ENCODE measurements at places on chromosomes 6 and 20.

GRCh38 chr20:45427236-45428149 is 11.6 kb downstream of the PIGT start:
- DNase-seq, result no peak

DNA sequence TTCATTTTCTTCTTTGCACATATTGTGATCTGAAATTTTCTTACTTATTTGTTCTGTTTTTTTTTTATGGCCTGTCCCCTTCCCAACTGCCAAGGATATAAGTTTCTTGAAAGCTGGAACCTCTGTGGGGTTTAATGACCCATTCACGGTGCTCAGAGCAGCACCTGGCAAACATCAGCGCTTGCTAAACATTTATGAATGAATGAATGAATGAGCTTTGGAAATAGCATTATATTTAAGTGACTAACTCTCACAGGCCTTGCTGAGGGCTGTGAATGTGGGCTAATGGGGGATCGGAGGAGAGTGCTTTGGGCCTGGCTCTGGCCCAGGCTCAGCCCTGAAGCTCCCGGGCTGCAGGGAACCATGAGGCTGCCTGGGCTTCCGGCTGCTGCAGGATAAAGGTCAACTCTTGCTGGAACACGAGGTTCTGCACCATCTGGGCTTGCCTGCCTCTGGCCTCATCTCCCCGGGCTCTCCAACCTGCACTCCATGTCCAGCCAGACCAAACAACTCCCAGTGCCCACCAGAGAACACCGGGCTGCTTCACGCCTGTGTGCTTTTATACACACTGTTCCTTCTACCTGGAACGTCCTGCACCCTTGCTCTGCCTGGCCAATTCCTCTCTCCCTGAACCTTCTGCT is 14.6 kb upstream of the ARMC12 start:
- no peak for DNase-seq

- no peak for DNase-seq
Measured at GRCh38 chr6:37244430-37245310, 12.9 kb upstream of the TBC1D22B start.

- no peak for DNase-seq
Measured at GRCh38 chr20:44615169-44615791, 32.9 kb downstream of the PKIG start.

DNA sequence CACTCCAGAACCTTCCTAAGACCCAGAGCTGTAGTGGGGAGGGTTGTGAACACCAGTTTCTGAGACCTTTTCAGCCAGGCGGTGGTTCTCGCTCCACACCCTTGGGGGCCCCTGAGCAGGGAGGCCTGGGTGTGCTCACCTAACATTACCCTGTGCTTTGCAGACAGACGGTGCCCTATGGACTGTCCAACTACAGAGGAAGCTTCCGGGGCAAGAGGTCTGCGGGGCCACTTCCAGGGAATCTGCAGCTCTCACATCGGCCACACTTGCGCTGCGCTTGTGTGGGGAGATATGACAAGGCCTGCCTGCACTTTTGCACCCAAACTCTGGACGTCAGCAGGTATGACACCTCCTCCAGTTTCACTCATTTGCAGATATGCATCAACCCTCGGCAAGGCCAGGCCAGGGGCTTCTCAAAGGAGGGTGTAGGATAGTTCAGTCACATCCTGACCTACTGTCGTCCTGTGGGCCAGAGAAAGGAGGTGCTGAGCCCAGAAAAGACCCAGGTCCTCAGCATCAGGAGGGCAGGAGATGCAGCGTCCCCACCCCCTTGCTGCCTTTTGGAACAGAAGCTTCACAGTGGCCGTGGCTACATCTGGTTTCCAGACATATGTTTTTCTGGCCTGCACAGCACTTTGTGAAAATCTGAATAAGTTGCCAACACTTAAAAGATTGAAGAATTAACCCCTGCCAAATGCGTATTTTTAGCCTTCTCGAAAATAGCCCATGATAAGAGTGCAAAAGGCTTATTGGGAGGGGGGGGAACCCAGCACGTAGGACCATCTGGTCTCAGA is 20.6 kb downstream of the EDN3 start:
- no peak for DNase-seq

DNA sequence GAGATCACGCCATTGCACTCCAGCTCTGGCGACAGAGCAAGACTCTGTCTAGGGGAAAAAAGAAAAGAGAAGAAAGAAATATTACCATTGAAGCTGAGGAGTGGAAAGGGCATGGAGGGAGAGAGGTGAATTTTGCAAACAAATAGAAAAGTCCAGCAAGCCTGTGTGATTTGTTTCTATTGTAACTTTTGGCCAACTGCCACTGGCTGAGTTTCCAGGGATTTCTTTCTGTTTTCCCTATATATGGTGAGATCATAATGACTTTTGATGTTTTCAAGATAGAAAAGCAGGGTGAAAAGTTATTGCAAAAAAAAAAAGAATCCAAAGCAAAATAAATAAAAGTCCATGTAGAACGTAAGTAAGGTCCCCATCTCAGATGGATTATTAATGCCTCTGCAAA is 184.2 kb upstream of the RALGAPA2 start:
- no peak for DNase-seq

DNA sequence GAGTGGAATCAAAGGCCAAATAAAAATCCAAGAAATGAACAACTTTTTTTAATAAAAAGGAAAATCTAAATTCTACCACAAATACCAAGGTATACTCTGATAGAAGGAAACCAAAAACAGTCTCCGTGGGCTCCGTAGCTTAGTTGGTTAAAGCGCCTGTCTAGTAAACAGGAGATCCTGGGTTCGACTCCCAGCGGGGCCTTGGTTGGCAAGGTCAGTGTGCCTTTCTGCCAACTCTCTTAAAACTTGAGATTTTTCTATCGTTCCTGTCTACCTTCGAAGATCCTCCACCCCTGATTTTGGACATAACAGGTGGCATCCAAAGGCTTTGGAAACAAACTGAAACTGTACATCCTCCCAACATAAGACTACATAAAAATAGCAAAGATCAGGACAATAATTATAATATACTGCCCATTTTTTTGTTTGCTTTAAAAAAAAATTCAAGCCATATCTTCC is 197.9 kb downstream of the TRIM27 start:
- no peak for DNase-seq

DNA sequence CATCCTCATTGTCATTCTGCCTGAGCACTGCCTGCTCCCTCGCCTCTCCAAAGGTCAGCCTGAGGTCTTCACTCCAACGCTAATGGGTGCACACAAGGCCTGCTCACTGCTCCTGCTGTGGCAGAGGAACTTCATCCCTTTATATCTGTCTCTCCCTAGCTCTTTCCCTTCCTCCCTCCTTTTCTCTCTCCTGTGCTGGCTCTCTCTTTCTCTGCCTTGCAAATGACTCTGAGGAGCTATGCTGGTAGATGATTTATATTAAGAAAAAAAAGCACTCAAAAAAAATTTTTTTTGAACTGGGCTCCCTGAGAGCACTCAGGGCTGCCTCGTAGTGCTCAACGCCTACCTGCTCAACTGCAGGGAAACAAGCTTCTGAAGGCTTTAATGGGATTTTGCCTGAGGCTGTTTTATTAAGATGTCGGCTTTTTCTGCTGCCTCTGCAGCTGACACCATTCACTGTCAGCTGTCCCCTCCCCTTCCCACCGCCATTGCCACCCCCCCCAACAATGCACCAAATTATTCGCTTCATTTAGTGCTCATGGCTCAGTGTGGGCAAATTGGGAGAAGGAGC is 137.7 kb upstream of the DEFB112 start:
- no peak for DNase-seq

DNA sequence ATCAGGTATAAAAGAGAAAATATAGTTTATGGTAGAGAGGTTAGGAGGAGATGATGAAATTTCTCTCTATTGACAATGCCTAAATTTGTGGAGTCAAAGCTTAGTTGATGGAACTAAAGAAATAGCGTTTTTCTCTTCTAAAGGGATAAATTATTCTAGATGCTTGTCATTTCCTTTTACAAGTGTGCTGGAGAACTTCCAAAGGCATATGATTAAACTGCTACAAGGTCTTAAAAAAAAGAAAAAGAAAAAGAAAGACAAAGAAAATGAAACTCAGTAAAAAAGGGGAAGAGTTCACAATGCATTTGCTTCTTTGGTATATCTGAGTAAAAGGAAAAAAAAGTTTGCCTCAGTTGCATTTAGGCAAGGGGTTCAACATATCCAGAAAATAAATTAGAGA is 499.8 kb upstream of the PTCHD4 start:
- DNase-seq, result no peak

DNA sequence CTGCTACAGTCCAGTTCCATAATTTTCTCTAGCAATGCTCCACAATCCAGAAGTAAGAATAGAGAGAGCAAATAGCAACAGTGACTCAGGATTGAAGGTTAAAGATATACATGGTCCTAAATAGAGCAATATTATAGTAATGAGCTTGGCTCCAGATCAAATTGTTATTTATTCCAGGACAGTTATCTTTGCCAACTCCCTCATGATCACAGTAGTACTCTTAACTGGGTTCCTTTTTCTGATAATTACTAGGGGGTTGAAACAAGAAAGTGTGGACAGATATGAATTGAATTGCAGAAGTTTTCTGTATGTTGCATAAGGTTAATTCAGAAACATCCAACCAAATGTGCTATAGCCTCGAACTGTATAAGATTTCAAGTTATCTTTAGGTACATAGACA is 11.9 kb downstream of the FAM184A start:
- no peak for DNase-seq

DNA sequence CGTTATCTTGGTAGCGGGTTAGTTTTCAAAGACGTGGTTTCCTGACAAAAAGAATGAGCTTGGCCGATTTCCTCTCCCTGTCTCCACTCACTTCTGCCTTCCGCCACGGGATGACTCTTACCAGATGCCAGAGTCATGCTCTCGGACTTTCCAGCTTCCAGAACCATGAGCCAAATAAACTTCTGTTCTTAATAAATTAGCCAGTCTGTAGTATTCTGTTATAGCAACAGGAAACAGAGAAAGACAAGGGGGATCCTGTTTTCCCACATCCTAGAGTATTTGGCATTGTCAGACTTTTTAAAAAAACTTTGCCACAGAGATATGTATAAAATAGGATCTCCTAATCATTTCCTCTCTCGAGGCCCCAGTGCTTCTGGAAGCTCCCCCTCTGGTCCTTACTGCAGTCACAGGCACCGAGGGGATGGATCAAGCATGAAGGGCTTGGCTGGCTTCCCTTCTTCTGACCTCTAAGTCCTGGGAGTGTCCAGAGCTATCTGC is 84.9 kb upstream of the NAA20 start:
- no peak for DNase-seq

DNA sequence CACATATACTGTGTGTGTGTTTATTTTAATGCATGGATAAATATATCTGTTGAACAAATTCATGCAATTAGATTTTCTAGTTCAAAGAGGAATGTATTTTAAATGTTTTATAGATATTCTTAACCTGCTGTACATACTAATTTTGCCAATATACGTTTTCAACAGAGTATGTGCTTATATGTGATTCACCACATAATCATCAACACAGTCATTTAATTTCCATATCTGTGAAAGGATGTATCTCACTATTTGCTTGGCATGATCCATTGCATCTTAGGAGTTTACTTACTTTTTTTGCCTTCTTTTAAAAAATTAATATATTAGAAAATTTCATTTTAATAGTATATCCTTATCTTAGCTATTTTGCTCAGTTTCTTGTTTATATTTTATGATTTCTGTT is 902.3 kb upstream of the CITED2 start:
- no peak for DNase-seq

GRCh38 chr20:41938353-41938752 is 320.2 kb upstream of the CHD6 start:
- no peak for DNase-seq

- DNase-seq, result no peak
Measured at GRCh38 chr6:46262928-46263706, 92.3 kb upstream of the ENPP5 start.

DNA sequence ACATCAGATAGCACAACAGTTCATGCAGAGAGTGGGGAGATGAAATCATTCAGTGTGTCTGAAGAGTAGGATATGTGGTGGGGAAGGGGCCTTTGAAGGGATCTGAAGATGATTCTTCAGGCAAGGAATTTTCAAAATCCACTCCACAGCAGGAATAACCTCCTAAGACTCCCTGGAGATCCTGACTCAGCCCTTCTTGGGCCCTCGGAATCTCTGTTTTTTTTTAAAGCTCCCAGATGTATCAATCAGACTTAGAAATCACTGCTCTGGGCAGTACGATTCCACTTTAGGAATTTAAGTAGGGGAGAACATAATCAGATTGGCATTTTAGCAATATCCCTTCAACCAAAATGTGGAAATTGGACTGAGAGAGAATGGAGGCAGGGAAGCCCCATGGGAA is 55.5 kb downstream of the RIOK1 start:
- DNase-seq, result no peak

DNA sequence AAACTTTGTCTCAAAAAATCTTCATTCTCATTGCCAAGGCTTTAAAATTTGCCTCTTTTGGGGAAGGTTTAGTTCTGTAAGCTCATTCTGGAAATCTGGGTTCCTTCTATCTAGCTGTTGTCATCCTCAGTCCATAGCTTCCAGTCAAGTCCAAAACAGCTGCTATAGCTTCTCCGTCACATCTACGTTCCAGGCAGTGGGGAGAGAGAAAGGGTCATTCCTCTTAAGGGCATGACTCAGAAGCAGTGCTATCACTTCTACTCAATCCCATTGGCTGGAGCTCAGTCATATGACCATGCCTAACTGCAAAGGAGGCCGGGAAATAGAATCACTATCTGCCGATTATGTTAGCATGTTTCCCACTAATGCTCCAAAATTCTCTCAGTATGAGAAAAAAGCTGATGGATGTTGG is 141.4 kb upstream of the PTPN1 start:
- no peak for DNase-seq

GRCh38 chr6:26033941-26034354 is 53.3 kb upstream of the HFE start:
- no peak for DNase-seq

GRCh38 chr6:85942844-85943243 is 300.2 kb upstream of the SYNCRIP start:
- no peak for DNase-seq

DNA sequence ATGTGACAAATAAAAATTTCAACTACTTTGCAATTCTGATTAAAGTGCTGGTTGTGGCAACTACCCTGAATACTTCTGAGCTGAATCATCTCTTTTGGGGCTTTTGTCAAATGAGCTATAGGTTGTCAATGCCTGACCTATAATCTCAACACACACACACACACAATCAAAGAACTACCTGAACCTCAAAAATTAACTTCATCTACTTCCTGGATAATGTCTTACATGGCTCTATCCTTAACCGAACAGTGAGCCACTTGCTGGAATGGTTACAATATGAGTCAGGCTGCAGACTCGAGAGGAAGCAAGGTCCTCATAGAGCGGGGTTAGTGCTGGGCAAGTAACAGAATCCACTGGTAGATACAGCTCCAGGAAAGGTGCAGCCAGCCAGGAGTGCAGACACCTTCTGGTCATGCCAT is 70.6 kb upstream of the DST start:
- no peak for DNase-seq

DNA sequence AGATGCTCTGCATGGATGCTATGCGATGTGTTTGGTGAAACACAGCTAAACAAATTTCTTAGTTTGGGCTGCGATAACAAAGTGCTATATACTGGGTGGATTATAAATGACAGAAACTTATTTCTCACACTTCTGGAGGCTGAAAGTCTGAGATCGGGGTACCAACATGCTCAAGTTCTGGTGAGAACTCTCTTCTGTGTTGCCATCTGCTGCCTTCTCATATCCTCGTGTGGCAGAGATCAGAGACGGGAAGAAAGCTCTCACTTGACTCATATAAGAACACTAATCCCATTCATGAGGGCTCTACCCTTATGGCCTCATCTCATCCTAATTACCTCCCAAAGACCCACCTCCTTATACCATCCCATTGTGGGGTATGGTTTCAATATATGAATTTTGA is 162.0 kb upstream of the DTNBP1 start:
- DNase-seq, result no peak
